ENCODE measurements at places on chromosomes 13 and 19.

GRCh38 chr13:28394422-28394821, 100.5 kb downstream of the FLT1 start:
- DNase-seq, result no peak
- no peaks in the 10 kb centered on the region for H3K27me3 ChIP-seq
- H3K36me3 ChIP-seq, result no peaks in the 10 kb centered on the region
- H3K27ac ChIP-seq, result no peak overlapping the region
- H3K4me3 ChIP-seq, result no peak overlapping the region
- H3K4me1 ChIP-seq, result no peaks in the 10 kb centered on the region

DNA sequence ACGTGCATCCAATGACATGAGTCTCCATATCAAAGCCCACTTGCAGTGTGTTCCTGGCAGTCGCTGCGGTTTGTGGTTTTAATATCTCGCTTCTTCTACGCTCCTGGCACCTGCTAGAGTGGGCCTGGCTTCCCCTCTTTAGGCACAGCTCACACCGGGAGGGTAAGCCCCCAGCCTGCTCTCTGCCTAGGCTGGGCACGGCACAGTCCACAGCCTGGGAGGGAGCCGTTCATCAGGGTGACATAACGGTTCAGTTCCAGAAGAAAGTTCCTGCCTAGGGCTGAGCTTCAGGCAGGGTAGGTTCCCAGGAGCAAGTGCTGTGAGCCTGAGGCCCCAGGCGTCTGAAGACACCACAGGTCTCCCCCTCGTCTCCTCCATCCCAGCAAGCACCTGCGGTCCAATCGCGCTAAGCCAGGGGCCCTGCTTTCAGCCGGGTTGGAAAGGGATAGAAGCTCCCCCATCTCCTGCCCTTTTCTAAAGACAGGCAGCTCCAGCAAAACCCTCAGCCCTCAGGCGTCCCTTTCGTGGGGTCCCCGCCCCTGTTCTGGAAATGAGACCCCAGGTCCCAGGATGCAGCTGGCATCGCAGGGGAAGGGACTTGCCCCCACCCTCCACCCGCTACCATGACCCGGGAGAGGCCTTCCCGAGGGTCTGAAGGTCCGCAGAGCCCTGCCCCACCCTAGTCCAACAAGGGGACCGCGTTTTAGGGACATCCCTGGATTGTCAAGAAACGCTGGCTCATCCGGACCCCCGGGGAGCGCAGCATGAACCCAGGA, 121.6 kb upstream of the ZNF507 start:
- H3K4me3 ChIP-seq, result peak overlapping the region; percentile 40
- peaks cover 10% of the 10 kb centered on the region for H3K4me1 ChIP-seq
- no peak overlapping the region for H3K27ac ChIP-seq
- DNase-seq, result no peak
- H3K36me3 ChIP-seq, result no peaks in the 10 kb centered on the region

- no peaks in the 10 kb centered on the region for H3K27me3 ChIP-seq
- no peaks in the 10 kb centered on the region for H3K36me3 ChIP-seq
- H3K27ac ChIP-seq, result no peak overlapping the region
- DNase-seq, result no peak
- no peak overlapping the region for H3K4me3 ChIP-seq
- H3K4me1 ChIP-seq, result no peaks in the 10 kb centered on the region
These were observed 656.0 kb downstream of the GPC5 start for GRCh38 chr13:92054389-92054788.

- no peaks in the 10 kb centered on the region for H3K27me3 ChIP-seq
- H3K27ac ChIP-seq, result no peak overlapping the region
- peaks cover 71% of the 10 kb centered on the region for H3K36me3 ChIP-seq
These were observed 14.3 kb upstream of the EIF3G start for GRCh38 chr19:10134040-10134439.

- H3K4me3 ChIP-seq, result peak overlapping the region; percentile 45
- no peaks in the 10 kb centered on the region for H3K27me3 ChIP-seq
- no peak overlapping the region for H3K27ac ChIP-seq
- no peaks in the 10 kb centered on the region for H3K36me3 ChIP-seq
- peaks cover 31% of the 10 kb centered on the region for H3K4me1 ChIP-seq
These were observed 10.7 kb downstream of the PPP1R37 start for GRCh38 chr19:45103508-45104319.

DNA sequence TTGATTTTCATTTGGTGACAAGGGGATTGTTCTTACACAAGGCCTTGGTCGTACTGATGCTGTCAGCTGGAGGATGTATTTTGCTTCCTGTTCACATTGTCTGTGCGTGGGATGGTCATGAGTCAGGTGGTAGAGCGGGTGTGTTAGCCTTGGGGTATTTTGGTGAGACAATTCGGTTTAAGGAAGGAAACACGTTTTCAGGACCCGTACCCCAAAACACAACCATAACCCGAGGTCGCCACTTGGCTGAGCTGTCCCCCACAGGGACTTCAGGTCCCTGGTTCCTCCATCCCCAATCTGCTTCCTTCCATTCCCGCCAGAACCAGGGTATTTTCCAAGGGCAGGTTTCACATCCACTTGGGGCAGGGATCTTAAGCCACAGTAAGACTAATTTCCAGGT, 15.0 kb downstream of the MYO9B start:
- DNase-seq, result no peak
- no peaks in the 10 kb centered on the region for H3K27me3 ChIP-seq
- peaks cover 13% of the 10 kb centered on the region for H3K36me3 ChIP-seq
- H3K27ac ChIP-seq, result no peak overlapping the region

- H3K4me3 ChIP-seq, result no peak overlapping the region
- H3K36me3 ChIP-seq, result no peaks in the 10 kb centered on the region
- DNase-seq, result no peak
- H3K27ac ChIP-seq, result no peak overlapping the region
- no peaks in the 10 kb centered on the region for H3K27me3 ChIP-seq
These were observed 194.7 kb downstream of the B3GLCT start for GRCh38 chr13:31394506-31394905.

DNA sequence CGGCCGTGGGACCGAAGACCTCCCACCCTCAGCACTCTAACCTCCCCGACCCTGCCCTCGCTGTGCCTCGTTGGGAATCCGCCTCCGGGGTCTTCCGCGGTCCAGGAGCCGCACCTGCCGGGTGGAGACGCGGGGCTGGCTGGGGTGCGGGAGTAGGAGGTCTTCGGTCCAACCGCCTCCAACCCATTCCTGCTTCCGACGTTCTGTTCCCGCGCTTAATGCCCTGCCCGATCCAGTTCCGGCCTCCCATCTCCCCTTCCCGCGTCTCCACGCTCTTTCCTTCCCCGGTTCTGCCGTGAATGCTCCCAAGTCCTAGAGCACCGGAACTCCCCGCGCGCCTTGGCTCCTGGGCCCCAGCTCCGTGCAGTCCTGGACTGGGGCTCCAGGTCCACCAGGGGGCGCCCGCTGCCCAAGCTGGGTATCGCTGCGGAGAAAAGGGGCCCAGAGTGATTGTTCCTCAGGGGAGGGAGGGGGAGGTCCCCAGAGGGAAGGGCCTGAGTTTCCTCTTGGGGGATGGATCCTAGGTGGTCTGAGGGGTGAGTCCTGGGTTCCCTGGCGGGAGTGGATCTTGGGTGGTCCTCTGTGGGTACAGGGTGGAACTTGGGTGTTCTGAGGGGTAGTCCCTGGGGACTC, 14.1 kb upstream of the TNFSF9 start:
- H3K36me3 ChIP-seq, result no peaks in the 10 kb centered on the region
- peak overlapping the region; percentile 69 for H3K4me3 ChIP-seq
- H3K27ac ChIP-seq, result peak overlapping the region; percentile 20
- H3K27me3 ChIP-seq, result no peaks in the 10 kb centered on the region
- H3K4me1 ChIP-seq, result peaks cover 19% of the 10 kb centered on the region
- DNase-seq, result peak; percentile 70

DNA sequence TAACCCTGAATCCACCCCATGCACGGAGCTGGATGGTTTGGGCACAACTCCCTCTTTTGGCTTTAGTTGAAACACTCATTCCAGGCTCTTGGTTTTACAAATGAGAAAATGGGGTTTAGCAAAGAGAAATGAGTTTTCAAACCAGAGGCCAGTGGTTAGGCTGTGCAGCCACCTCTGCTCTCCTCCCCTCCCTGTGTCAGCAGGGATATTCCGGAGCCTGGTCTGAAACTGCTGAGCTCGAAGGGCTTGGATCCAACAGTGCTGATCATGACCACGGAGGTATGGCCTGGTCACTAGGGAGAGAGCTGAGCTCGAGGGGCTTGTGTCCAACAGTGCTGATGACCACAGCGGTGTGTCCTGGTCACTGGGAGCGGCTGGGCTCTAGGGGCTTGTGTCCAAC, 41.5 kb downstream of the ZNF787 start:
- no peaks in the 10 kb centered on the region for H3K36me3 ChIP-seq
- peaks cover 7% of the 10 kb centered on the region for H3K4me1 ChIP-seq
- no peak for DNase-seq

DNA sequence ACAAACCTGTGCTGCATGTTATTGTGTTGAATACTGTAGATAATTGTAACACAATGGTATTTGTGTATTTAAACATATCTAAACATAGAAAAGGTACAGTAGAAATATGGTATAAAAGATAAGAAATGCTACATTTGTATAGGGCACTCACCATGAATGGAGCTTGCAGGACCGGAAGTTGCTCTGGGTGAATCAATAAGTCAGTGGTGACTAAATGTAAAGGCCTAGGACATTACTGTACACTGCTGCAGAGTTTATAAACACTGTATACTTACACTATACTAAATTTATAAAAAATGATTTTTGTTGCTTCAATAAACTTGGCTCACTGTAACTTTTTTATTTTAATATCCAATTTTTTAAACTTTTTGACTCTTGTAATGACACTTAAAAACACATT, 34.4 kb downstream of the LMO7 start:
- no peak overlapping the region for H3K4me3 ChIP-seq
- no peak for DNase-seq
- no peaks in the 10 kb centered on the region for H3K36me3 ChIP-seq
- H3K27ac ChIP-seq, result no peak overlapping the region
- no peaks in the 10 kb centered on the region for H3K27me3 ChIP-seq
- no peaks in the 10 kb centered on the region for H3K4me1 ChIP-seq
